ENCODE measurements at places on chromosomes 7 and 10.

DNA sequence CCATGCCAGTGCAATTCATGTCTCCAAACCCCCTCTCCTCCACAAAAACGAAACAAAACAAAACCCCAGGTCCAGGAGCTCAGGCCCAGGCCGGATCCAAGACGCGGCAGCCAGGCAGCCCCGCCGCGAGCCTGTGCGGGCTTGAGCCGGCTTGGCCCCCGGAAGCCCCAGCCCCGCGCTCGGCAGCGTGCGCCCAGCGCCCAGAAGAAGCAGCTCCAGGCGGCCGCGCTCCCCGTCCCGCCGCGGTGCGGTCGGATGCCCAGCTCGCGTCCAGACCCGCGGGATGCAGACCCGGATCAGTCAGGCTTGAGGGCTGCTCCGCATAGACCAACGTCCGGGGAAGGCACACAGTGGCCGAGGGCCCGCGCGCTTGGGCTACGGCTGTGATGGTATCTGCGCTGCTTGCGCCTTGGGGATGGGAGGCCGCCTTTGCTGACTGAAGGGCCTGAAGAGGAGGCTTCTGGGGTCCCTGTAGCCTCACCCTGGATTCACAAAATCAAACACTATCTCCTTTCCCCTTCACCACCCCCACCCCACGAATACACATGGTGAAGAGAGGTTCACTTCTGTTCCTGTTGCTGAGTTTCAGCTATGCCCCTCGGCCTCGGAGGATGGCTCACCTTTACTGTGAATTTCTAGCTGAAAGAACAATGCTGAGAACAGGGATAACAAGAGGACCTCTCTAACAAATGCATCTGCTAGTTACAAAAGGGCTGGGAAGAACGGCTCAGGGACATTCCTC lies 79.9 kb upstream of the EN2 start:
- DNase-seq = no peak

DNA sequence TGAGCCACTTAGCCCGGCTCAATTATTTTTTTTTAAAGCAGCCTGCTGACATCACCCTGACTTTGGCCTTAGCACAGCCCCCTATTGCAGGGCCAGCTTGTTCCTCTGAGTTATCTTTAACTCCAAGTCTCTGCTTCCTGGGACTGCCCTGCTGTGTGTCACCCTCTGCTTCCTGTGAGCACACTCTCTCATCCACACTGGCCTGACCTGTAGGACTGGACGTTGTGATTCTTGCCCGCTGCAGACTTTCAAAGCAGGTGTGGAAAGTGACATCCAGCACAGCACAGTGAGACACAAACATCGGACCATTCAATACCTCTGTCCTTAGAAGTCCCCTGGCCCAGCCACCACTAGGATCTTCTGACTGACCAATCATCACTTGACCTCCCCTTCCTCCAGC lies 26.4 kb upstream of the HSPA12A start:
- DNase-seq = no peak

- no peak for DNase-seq
These were observed 119.6 kb downstream of the TES start for GRCh38 chr7:116329686-116330503.

DNA sequence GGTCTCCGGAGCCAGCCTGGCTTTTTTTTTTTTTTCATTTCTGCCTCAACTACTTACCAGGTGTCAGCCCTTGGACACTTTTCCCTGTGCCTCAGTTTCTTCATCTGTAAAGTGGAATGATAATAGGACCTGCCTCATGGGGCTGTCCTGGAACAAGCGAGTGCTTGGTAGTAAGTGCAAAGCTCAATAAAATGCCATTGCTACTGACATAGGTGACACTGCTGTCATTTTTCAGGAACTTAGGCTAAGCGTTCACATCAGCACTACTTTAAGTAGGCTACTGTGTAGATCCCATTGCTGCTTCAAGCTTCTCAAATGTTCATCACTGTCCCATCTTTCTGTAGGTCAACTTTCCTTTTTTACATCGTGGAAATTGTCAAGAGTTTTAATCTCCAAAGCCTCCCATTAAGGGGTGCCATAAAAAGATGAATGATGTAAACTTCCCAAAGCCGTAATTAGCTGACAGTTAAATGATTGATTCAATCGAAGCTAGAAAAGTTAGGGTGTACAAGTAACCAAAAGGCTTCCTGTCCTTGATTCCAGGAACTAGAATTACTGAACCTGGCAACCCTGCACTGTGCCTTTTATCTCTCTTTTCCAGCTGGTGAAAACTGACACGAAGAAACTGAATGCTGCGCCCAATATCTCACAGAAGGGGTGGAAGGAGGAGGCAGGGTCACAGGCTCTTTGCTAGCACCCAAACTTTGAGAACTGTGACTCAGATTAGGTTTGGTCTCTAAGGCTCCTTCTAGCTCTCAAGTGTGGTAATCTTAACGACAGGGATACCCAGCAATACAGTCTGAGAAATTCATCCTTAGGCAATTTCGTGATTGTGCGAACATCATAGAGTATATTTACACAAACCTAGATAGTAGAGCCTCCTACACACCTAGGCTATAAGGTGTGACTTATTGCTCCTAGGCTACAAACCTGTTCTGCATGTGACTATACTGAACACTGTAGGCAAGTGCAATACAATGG lies 861 bp upstream of the USP6NL start:
- no peak for DNase-seq

GRCh38 chr7:155911471-155912105 lies 99.3 kb upstream of the SHH start:
- no peak for DNase-seq

Measured in stimulated activated CD4-positive, alpha-beta T cell treated with anti-CD3 and anti-CD28 coated beads, Interleukin-12 subunit alpha, Interleukin-12 subunit beta, amount 100 ng/mL, for 24 hours (primary cell).